ENCODE measurements at places on chromosomes 12 and 14. TPM values are rescaled to one million over a fixed set of nuclear protein-coding genes. Genes with fewer than 3 reads are reported as not detected.

The KRT78 gene
- not detected for polyA plus RNA-seq

The LIN7A gene
- not detected for polyA plus RNA-seq

DNA sequence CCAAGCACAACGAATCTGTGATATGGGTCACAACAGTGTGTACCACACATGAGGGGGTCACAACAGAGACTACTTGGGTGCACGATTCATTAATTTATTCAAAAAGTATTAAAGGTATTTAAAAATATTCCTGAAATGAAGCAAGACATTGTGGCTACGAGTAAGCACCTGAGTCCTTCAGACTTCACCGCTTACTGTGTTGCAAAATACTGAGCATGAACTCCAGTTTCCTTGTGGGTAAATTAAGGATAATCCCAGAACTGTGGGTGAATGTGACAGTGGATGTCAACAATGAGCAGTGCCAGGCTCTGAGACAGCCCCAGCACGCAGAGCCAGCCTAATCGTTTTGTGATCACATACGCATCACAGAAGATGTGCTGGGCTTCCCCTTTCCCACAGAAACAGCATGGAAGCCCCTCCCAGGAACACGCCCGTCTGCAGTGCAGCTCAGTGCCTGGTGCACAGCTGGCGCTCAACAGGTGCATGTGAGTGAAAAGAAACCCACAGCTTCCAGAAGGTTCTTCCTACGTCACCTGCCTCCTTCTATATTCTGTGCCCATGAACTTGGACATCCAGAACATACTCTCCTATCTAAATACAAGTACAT lies 29.1 kb downstream of the CDC42BPB start:
- DNase-seq, result no peak

GRCh38 chr12:62977418-62977817 lies 42.5 kb upstream of the PPM1H start:
- no peak for DNase-seq

GRCh38 chr12:117466677-117467362 lies 105.4 kb upstream of the NOS1 start:
- DNase-seq, result no peak

DNA sequence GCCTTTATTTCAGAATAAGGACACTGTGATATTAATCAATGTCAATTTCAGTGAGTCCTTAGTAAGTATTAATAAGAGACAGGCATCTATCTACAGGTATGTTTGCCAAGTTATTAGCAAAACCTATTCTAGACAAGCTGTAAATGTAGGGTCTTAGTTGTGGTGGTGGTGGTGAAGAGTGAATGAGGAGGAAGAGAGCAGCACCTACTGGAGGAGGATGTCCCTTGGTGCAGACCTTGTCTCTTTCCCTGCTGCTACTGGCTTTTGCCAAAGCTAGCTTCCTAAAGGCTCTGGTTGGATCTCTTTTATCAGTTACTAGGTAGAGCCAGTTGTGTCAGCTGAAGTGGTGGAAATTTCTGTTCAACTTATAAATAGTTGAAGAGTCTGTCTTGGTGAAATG lies 304.8 kb upstream of the ATP2B1 start:
- DNase-seq, result peak; percentile 35

- no peak for DNase-seq
Measured at GRCh38 chr12:70732287-70732686, 95.1 kb upstream of the PTPRB start.

- DNase-seq, result no peak
Measured at GRCh38 chr12:119727600-119728443, 59.9 kb downstream of the PRKAB1 start.

The AQP5 gene
- not detected for polyA plus RNA-seq

DNA sequence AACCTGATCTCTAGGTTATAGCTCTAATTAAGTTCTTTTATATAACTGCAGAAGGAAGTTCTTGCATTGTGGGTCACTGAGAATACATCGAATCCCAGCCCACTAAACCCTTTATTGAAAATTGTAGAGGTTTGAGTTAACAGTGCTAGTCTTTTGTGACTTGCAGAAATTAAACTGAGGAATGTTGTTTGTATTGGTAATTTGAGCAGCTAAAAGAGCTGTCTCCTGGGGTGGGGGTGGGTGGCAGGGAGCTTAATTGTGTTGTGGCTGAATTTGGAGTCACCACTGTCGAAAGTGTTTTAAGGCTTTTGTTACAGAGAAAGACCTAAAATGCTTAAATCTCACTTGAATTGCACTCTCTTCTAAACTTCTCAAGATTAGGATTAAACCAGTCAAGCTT lies 3.2 kb upstream of the COX8C start:
- DNase-seq, result no peak

DNA sequence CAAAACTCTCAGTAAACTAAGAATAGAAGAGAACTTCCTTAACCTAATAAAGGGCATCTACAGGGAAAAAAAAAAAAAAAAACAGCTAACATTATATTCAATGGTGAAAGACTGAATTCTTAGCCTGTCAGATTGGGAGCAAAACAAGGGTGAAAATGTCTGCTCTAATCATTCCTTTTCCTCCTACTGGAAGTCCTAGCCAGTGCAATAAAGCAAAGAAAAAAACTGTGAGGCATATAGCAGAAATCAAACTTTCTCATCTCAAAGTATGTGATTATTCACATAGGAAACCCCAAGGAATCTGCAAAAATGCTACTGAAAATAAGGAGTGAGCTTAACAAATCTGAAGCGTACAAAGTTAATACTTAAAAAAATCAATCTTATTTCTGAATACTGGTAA lies 170.7 kb downstream of the NUAK1 start:
- no peak for DNase-seq

DNA sequence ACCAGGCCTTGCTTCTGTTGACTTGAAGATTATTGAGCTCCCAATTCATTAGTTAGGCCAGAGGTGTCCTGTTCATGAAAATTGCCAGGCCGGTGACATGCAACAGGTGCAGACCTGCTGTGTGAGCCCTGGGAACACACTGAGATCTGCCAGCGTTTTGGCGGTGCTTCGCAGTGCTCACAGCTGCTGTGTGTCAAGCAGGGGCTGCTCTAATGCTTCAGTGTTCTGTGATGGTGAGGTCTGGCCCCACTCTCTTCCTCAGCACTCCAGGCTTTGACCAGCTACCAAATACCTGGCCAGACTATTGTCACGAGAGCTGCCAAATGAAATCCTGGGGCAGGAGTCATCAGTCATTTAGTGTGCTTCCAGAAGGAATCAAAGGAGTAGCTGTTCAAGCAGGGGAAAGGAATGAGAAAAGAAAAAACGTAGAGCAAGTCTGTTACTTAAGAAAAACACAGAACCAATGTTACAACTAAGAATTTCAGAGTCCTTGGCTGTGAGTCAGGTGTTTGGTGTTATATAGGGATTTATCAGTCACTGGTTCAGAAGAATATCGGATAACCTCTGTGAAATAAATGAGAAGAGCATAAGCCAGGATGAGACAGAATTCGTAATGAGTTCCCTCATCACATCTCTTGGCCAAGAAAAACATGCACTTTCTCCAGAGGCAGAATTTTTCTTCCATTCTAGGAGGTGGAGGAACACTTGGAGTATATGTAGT lies 150.8 kb downstream of the FBXL14 start:
- no peak for DNase-seq

The PTPRR gene
- polyA plus RNA-seq, result not detected

- DNase-seq, result no peak
Measured at GRCh38 chr14:51185754-51186153, 54.3 kb upstream of the TMX1 start.

GRCh38 chr14:36021591-36022320 lies 154.8 kb downstream of the PTCSC3 start:
- no peak for DNase-seq

- DNase-seq, result no peak
Measured at GRCh38 chr12:257521-258321, 4.9 kb downstream of the SLC6A13 start.

DNA sequence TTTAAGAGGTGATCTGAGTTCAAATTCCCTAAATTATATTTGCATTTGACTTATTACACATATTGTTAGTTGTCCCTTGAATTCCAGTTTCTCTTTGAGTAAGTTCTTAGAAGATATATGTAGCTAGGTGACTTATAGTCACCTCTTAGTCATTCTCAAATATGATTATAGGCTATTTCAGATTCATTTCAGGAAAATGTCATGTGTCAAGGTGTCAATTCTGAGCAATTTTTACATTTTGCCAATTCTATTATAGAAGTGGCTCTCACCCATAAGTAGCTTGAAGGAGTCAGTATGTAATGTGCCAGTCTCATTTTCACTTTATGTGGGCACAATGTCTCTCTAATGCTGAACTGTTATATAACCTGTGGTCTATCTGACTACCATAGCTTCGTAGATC lies 623.4 kb downstream of the DIO2 start:
- DNase-seq, result no peak

DNA sequence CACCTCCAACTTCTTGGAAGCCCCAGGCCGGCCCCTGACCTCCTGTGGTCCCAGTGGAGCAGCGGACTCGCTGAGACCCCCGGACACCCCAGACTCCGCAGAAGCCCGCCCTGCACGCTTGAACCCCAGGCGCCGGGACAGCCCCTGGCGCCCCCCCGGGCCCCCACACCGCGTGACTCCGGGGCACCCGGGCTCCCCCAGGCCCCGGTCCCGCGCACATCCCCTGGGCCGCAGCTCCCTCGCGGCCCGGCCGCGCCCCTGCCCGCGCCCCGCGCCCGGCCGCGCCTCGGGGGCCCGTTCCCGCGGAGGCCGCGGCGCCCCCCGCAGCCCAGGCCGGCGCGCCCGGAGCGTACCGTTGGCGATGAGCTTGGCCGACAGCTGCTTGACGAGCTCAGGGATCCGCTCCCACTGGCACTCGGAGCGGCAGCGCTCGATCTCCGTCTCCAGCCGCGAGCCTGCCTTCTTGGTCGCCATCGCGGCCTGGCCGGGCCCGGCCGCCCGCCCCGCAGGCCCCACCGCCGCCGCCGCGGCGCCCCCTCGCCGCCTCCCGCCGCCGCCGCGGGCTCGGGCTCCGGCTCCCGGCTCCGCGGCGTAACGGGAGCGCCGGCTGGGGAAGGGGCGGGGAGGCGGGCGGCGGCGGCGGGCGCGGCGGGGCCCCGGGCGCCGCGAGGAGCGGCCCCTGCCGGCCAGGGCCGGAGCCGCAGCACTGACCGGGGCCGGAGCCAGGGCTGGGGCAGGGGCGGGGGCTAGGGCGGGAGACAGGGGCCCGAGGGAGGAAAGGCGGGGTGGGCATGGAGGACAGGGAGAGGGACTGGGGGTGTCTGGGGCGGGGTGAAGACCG lies at the start of gene TTC7B:
Gene TTC7B, minus strand, starts transcription at position 609 of the 841 bp plus-strand sequence. Its CDS starts 135 bp downstream, at position 474.
- peak; percentile 35 for DNase-seq

The TMEM229B gene
- 7.2 TPM for polyA plus RNA-seq

DNA sequence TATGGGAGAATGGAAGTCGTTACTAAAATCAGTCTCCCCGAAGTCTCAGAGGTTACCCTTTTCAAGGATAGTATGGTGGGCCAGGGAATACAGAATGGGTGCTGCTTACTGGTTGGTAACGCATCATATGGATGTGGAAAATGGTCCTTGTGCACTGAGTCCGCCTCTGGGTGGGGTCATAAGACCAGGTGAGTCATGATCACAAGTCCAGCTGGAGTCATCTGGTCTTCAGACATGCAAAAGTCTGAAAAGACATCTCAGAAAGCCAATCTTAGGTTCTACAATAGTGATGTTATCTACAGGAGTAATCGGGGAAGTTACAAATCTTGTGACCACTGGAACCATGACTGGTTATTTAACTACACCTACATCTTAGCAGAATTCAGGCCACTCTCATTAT lies 71.9 kb upstream of the TCL1B start:
- DNase-seq, result no peak

GRCh38 chr12:83361475-83361874 lies 674.8 kb downstream of the TMTC2 start:
- DNase-seq, result no peak

- DNase-seq, result no peak
Measured at GRCh38 chr12:59615392-59616165, 19.8 kb downstream of the SLC16A7 start.

The PRB2 gene
- polyA plus RNA-seq, result not detected

The C12orf50 gene
- polyA plus RNA-seq, result not detected

DNA sequence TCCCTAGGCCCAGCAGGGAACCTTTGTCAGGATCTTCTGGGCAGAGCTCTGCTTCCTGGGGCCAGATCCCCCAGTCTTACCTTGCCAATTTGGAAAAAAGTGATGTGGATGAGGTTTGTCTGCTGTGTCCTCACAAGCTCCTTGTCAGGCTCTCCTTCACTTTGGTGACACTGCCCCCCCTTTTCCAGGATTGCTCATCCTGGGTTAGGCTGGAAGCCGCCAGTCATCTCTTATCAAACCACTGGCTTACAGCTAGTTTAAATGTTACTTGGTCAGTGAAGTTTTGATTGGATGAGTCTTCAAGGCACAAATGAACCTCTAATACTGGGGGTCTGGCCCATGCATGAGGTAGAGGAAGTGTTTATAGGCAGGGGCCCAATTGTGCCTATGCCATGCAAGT lies 15.3 kb downstream of the NYNRIN start:
- DNase-seq, result no peak

DNA sequence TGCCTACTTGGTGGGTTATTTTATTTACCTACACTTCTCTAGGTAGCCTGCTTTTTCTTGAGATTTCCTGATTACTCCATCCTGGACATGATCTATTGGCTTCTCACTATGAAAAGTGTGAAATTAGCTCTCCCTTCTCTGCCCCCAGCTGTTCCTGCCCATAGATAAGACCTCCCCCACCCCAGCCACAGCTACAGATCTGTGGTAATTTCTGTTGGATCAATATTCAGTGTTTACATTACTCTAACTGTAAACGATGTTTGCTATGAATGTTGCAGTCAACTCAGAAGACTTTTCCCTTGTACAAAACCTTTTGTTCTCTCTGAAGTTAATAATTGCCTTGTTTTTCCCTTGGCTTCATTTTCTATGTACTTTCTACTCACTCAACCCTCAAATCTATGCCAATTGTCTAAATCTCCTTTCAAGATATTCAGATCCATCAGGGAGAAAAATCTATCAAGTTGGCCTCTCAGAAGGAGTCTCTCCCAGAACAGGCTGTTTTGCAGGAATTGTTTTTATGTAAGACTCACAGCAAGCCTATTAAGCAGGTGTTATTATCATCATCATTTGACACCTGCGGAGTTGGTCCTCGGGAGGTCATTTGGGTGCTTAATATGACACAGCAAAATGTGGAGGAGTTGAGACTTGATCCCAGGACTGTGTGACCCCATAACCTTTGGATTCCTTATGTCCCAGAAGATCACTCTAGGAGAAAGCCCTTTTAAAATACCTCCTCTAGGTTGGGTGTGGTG lies 227.4 kb downstream of the SUDS3 start:
- no peak for DNase-seq

GRCh38 chr12:7116196-7116595 lies 7.2 kb upstream of the C1RL start:
- no peak for DNase-seq

- no peak for DNase-seq
Measured at GRCh38 chr12:1842905-1843640, 22.7 kb downstream of the LRTM2 start.

The TBC1D30 gene
- 1.1 TPM for polyA plus RNA-seq

The DAO gene
- not detected for polyA plus RNA-seq

GRCh38 chr12:12171991-12172511 lies 94.8 kb downstream of the LRP6 start:
- no peak for DNase-seq

DNA sequence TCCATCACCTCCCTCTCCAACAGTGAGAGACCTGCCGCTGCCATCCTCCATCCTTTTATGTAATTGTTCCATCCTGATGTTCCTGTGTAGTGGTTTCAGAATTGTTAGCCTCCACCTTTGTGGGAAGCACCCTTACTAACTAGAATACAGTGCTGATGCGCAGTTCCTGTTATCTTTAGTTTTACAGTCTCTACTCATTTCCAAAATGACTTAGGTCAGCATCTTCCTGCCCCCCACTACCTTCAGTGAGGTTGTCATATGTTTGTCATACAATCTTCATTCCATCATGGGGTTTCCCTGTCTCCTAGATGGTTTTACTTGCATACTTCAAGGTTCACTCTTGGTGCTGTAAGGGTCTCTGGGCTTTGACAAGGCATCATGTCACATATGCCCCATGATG lies 69.8 kb downstream of the EML1 start:
- DNase-seq, result no peak

Data from naive B cell (primary cell).